ENCODE measurements at places on chromosomes 13 and 19. TPM values are rescaled to one million over a fixed set of nuclear protein-coding genes. Genes with fewer than 3 reads are reported as not detected.

GRCh38 chr19:48738557-48739403, 1.6 kb downstream of the RASIP1 start:
- peaks cover 17% of the 10 kb centered on the region for H3K27me3 ChIP-seq
- peaks cover 18% of the 10 kb centered on the region for H3K4me1 ChIP-seq
- peak; percentile 97 for DNase-seq
- H3K4me3 ChIP-seq = peak overlapping the region; percentile 64

DNA sequence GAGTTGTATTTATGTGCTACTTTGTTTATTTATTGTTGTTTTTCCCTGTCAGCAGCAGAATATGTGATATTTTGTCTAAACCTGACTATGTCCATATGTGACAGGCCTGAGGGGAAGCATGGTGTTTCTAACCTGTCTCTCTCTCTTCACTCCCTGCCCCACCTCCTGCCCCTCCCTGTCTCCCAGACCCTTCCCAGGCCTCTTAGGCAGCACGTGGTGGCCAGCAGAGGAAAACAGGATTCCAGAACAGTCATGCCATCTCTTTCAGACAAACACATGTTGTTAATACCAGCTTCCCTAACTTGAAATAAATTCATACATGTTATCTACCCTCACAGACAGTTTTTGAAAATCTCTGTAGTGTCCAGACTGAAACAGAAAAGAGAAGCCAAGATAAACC, 31.0 kb upstream of the ATP11A start:
- H3K4me3 ChIP-seq = no peak overlapping the region
- peak overlapping the region; percentile 92 for H3K27ac ChIP-seq
- H3K4me1 ChIP-seq = peaks cover 19% of the 10 kb centered on the region
- H3K36me3 ChIP-seq = no peaks in the 10 kb centered on the region
- DNase-seq = no peak

- no peak for DNase-seq
- no peak overlapping the region for H3K27ac ChIP-seq
- peaks cover 3% of the 10 kb centered on the region for H3K4me1 ChIP-seq
Observed at GRCh38 chr13:111970494-111971141, 96.3 kb upstream of the SOX1 start.

DNA sequence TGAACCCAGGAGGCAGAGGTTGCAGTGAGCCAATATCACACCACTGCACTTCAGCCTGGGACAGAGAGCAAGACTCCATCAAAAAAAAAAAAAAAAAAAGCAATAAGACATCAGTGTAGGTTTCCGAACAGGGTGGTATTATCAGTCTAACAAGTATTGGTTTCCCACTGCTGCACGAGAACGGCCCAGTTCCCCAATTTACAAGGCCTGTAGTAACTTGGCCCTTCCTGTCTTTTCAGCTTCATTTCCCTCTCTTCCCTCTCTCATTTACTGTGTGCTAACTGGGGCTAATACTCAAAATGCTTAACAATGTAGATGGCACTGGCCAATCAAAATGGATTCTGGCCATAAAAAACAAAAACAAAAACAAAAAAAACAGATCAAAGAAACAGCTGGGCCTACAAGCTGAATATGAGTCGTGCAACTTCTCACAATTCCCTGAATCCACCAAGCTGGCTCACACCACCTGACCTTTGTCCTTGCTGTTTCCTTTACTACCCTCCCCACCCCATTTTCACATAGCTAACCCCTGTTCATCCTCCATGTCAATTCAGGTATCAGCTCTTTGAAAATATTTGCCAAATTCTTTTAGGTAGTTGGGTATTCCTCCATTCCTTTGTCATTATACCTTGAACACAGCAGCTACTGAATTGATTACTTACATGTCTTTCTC, 2.4 kb downstream of the TEX101 start:
- H3K36me3 ChIP-seq = no peaks in the 10 kb centered on the region
- no peak overlapping the region for H3K4me3 ChIP-seq
- no peaks in the 10 kb centered on the region for H3K27me3 ChIP-seq
- no peak overlapping the region for H3K27ac ChIP-seq
- no peaks in the 10 kb centered on the region for H3K4me1 ChIP-seq

Gene ADGRE1
- total RNA-seq = not detected

GRCh38 chr13:98173431-98174152, 3.5 kb downstream of the RNF113B start:
- no peak for DNase-seq
- no peaks in the 10 kb centered on the region for H3K27me3 ChIP-seq
- peaks cover 18% of the 10 kb centered on the region for H3K36me3 ChIP-seq
- H3K4me3 ChIP-seq = no peak overlapping the region
- peaks cover 61% of the 10 kb centered on the region for H3K4me1 ChIP-seq

GRCh38 chr19:31348481-31349159, 616 bp downstream of the TSHZ3 start:
- no peak for DNase-seq
- H3K36me3 ChIP-seq = peaks cover 7% of the 10 kb centered on the region
- peak overlapping the region; percentile 91 for H3K4me3 ChIP-seq
- H3K27ac ChIP-seq = peak overlapping the region; percentile 86

Gene TUBA3C
- not detected for total RNA-seq
